Breast epithelium (tissue), 4 donors: ENCODE measurements at places on chromosomes 1 and 21.

GRCh38 chr1:234989019-234989418, 139.6 kb downstream of the TOMM20 start:
- no peak for DNase-seq

DNA sequence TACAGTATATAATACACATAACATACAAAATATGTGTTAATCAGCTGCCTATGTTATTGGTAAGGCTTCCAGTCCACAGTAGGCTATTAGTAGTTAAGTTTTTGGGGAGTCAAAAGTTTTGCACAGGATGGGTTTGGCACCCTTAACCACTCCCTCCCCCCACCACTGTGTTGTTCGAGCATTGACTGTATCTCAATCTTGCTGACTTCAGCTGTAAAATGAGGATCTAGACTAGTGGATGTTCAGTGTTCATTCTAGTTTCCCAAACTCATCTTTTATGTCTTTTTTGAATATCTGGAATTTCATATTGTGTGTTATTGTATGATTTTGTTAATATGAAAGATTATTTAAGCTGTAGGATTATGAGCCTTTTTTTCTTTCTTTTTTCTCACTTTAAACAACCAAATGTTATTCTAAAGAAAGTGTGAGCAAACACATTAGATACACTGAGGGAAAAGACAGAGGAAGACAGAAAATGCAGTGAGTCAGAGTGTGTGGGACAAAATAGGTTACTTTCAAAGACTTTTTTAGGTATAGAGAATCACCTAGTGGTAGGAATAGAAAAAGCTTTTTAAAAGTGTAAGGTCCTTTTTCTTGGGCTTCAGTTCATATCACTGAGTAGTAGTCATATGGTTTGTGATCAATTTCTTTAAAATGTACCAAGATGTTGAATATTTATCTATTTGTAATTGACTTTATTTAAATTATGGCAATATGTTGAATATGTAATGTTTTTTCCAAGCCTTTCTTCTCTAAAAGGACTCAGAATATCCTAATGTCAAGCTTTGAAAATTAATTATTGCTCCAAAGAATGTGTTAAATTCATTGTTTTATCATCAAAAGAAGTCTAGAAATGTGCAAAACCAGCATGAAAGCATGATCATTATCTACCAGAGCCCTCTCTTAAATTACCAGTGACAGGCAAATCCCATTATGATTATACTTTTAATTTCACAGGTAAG, 17.9 kb upstream of the CENPF start:
- DNase-seq = no peak

GRCh38 chr1:213986020-213986924, 1.5 kb upstream of the PROX1 start:
- DNase-seq = no peak

DNA sequence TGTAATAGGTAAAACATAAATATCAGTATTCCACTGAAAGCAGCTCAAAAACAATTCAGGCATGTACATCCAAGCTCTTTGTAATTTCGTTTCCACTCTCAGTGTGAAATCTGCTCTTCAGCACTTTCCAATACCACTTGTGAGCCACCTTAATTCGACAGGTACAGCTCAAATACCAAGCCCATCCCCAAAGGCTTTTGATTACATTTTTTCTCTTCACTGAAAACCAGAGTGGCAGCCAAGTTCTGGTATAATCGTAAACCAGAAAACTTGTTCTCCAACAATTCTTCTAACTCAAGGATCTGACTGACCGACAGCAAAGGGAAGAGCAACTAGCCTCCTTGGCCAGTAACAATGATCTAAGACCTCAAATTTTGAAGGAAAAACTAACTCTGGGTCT, 36.8 kb downstream of the FBXO42 start:
- DNase-seq = no peak

DNA sequence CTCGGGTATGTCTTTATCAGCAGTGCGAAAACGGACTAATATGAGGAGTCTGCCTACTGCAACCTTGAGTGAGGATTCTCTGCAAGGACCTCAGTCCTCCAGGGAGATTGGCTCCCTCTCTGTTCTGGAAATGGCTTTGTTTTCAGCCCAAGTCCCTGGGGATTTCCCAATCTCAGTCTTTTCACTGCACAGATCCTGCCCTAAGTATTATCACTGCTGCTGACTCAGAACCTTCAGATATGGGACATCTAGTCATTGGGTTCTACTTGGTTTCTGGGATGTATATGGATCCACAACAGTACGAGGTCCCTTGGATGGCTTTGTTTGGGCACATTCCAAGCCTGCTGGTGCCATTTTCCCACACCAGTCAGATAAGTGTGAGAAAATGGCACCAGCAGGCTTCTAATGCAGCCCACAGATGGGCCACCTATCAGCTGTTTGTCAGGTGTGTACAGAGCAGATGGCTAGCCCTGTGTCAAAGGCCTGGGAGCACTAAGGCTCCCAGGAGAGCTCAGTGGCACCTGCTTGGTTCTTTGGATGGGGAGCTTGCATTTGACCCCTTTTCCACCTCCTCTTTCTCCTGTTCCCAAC, 27.4 kb downstream of the ELF3 start:
- DNase-seq = no peak

GRCh38 chr21:27158967-27159366, 192.1 kb upstream of the ADAMTS5 start:
- no peak for DNase-seq

GRCh38 chr1:173267453-173267945, 60.4 kb upstream of the TNFSF4 start:
- no peak for DNase-seq

GRCh38 chr21:31597683-31598082, 61.8 kb upstream of the SOD1 start:
- DNase-seq = no peak

- no peak for DNase-seq
Measured at GRCh38 chr1:118894836-118895235, 93.3 kb downstream of the TBX15 start.

DNA sequence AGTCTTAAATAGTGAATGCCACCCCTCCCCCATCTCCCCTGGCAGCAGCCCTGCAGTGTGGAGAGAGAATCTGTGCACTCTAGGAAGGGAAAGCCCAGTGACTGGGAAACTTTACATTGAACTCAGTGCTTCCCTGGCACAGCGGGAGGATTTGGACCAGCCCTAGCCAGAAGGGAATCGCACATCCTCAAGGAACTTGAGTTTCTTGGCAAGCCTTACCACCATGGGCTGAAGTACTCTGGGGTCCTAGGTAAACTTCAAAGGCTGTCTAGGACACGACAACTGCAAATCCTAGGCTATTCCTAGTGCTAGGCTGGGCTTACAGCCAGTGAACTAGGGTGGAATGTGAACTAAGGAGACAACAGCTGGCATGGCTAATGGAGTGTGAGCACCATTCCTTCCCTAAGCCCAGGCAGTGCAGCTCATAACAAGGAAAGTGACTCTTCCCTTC, 88.3 kb downstream of the COL24A1 start:
- no peak for DNase-seq

DNA sequence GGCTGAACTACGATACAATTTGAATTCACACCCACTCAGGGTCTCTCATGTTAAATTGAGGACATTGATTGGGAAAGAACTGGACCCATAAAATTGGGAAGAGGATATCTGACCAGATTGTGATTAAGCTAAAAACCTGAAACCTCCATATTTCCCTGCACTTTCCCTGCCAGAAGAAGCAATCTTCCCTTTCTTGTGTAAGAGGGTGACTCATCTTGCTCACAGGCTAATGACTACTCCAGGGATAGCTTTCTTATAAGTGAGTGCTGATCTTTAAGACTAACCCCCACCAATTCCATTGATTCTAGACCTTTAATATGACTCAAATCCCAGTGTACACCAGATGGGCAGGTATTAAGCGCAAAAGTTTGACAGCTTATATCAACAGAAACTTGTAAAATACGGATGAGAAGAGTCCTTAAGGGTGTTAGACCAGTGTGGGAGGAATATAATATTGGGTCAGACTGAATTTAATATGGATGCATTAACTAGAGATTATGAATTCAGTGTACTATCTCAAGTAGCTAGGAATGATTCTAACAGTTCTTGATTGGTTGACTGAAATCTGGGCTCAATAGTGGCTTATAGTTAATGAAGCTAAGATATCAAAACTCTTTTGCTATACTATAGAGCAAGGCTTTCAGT, 12.1 kb upstream of the SGIP1 start:
- no peak for DNase-seq

DNA sequence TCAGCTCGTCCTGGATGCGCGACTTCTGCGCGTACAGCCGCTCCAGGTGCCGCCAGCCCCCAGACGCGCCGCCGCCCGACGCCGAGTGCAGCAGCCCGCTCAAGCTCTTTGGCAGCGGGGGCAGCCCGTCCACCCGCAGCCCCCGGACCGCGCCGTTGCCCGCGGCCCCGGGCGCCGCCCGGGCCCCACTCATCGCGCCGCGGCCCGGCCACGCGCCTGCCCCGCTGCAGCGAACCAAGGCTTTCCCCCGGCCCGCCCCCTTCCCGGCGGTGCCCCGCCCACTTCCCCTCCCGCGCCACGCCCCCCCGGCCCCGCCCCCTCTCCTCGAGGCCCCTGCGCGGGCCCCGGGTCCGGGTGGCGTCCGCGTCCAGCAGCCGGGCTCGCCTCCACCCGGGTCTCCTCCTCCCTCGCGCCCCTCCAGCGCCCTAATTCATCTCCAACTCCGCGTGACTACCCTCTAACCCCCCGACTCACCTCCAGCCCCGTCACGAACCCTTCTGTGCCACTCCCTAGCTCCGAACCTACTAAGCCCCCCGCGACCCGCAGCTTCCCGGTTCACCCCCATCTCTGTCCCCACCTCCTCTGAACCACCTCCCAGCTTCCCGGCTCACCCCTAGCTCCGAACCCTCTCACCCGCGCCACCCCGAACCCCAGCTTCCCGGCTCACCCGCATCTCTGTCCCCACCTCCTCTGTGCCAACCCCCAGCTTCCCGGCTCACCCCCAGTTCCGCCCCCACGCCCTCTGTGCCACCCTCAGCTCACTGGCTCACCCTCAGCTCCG, at the start of gene FAM89A:
Gene FAM89A (minus strand): TSS at position 236 of the 781 bp plus-strand sequence. CDS start 43 bp downstream, at position 193.
- DNase-seq = peak; percentile 25

GRCh38 chr1:47767741-47768100, 229.5 kb downstream of the TRABD2B start:
- no peak for DNase-seq

GRCh38 chr1:48581270-48581669, 109.3 kb upstream of the SPATA6 start:
- DNase-seq = no peak
